NCI-H510A (cell line): ENCODE measurements at places on chromosomes 3 and 15.
A peak's percentile ranks its signal among the peaks of the same experiment; 100 is the strongest.

DNA sequence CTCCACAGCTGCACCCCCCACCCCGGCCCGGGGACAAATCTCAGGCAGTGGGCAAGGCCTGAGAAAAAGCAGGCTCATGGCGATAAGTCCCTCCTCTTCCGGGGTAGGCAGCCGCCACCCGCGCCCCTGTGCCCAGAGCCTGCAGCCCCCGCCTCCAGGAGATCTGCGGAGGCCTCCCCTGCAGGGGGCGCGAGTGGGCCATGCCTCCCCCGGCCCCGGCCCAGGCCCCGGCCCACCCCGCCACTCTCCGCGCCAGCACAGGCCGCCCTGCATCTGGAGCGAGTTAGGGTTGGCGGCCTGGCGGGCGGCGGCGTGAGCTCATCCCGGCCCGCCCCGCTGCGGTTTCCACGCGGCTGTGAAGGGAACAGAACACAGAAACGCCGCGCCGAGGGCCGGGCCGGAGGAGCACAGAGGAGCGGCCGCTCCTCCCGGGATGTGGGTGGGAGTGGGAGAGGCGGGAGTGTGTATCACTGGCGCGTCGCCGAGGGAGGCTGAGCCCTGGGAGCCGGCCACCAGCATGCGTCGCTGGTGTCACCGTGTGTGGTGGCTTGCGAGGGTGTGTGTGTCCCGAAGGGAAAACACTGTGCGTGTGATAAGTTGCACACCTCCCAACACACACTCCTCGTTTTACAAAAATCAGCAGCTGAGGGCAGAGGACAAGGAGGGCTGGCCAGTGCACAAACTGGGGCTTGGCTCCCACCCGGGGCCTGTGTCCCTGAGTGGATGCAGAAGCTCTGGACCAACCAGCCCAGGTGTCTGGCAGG lies 17.2 kb downstream of the MYL3 start:
- DNase-seq, result no peak

- DNase-seq, result no peak
Observed at GRCh38 chr3:104291437-104291851, 1075.3 kb upstream of the ALCAM start.

DNA sequence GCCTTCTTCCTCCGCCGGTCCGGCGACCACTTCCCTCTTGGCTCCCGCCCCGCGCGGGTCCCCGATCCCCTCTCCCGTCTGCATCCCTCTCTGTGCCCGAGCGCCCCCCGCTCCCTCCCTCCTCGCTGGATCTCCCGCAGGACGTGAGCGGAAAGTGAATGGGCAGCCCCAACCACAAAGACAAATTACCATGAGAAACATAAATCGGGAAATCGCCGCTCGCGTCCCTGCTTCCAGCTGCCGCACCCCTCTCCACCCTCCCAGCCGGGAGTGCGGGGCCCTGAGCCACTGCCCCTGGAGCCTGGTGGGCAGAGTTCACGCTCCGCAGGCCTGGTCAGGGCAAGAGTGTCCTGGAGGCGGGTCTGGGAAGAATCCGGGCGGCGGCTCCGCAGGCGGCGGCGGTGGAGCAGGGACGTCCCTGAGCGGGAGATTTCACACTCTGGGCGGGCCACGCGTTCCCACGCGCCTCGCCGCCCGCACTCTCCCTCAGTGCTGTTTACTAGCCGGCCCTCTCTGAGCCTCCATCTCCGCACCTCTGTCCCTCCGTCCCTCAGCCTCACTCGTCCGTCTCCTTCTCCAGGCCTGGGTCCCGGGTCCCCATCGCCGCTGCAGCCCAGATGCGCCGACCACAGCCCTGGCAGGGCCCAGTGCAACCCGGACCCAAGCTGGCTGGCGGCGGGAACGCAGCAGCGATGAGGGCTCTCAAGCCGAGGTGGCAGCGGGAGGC lies 835 bp downstream of the SEMA5B start:
- no peak for DNase-seq

- no peak for DNase-seq
Observed at GRCh38 chr3:154182322-154182922, 61.2 kb downstream of the ARHGEF26 start.

- DNase-seq, result no peak
Observed at GRCh38 chr15:85618956-85619491, 175.7 kb downstream of the KLHL25 start.

DNA sequence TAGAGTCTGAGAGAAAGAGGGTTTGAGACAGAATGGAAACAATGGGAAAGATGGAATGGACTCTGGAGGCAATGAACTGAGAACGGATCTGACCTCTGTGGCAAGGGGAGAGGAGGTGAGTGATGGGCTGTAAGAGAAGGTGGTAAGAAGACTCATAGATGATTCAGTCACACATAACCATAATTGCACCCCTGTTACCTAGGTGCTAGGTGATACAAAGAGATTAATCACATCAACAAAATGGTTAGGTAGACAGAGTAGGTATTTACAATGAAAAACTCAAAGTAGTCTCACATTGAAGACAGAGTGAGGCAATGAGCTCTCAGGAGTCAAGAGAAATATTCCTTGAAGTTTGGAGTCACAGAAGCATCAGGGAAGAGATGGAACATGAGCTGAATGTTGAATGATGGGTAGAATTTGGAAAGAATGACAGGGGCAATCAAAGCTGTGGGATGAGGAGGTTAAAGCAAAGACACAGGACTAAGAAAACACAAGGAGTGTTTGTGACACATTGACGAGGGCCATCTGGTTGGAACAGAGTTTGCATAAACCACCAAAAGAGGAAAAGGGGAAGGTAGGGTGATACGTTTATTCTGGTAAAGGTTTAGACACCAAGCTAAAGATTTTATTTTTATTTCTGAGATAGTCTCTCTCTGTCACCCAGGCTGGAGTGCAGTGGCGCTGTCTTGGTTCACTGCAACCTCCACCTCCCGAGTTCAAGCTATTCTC lies 32.7 kb downstream of the MME start:
- no peak for DNase-seq

DNA sequence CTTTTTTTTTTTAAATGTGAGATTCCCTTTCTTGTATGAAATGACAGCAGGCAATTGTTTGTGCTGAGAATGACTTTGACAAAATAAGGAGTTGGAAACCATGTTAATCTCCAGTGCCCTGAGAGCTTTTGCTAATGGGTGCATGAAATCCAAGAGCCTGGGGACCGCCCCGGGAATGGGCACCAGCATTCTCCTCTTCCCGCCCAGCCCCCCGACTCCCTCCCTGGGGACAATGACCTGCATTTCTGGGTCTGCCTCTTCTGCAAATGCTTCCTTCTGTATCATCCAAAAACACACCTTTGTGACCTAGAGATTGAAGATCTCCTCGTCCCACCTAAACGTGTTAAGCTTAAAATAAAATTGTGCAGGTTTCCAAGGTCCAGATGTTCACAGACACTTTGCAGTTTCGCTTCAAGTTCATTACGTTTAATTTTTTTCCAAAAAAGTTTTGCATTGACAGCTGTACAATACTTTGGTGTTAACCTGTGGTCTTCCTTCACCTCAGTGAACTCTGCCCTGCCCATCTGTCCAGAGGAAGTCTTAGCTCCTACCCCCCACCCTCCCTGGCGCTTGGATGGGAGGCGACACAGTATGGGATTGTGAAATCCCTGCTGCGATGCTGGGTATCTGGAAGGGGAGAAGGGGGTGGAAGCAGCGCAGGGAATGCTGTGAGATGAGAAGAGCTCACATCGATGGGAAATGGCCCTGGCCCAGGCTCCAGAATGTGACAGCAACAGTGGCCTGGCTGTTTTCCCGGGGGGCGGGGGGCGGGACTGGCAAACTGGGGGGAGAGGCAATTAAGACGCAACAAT lies 50.1 kb downstream of the TLE3 start:
- DNase-seq, result no peak

DNA sequence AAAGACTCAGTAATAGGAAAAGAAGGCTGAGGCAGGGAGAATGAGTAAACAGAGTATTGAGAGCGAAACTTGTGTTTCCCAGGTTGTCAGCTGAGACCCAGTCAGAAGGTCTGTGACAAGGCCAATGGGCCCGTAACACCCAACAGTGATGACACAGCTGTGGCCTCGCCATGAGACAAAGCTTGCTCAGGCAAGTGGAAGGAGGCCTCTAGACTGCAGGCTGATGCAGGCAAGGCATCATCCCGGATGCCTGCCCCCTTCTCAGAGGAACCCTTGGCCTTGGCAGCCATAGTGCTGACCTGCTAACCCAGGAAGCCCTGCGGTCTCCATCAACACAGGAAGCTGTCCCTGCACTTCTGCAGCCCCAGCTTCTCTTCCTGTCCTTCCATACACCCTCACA lies 15.4 kb downstream of the RAB6B start:
- DNase-seq, result no peak

DNA sequence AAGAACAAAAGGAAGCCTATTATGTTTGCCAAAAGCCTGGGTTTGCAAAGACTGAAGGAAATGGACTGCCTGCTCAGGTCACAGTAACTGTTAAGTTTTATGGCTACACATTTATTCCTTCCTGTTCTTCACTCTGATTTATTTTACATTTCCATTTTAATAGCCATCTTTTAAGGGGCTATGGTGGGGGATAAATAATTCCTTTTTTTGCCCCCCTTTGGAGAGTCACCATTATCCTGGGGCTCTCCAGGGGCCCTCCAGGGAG lies 53.5 kb upstream of the MYZAP start:
- no peak for DNase-seq

- no peak for DNase-seq
Observed at GRCh38 chr3:125110016-125110875, 54.4 kb upstream of the HEG1 start.

DNA sequence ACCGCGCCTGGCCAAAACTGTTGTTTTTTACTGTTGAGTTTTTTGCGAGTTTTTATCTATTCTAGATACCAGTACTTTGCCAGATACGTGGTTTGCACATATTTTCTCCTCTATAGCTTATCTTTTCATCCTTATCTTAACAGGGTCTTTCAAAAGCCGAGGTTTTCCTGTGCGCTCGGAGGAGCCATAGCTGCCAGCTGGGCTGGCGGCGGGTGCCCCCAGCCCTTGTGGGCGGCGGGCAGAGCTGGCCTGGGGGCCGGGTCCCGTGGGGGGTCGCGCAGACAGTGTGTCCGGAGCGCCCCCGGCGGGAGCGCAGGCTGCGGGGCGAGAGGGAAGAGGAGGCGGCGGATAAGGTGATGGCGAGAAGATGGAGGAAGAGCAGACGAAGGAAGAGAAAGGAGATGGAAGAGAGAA lies 11.1 kb upstream of the EIF4A2 start:
- no peak for DNase-seq

GRCh38 chr3:43346978-43347749 lies 60.8 kb downstream of the SNRK start:
- DNase-seq, result no peak

GRCh38 chr3:45688194-45688881 lies 858 bp upstream of the SACM1L start:
- no peak for DNase-seq

DNA sequence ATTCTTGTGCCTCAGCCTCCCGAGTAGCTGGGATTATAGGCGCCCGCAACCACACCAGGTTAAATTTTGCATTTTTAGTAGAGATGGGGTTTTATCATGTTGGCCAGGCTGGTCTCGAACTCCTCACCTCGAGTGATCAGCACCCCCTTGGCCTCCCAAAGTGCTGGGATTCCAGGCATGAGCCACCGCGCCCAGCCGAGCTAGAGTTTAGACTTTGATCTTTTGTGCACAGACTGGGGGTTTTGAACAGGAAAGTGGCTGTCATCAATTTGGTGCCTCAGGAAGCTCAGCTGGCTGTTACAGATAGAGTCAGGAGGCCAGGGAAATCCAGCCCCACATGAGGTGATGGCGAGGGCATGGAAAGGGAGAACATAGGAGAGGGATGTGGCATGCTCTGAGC lies 19.3 kb upstream of the IREB2 start:
- DNase-seq, result no peak

DNA sequence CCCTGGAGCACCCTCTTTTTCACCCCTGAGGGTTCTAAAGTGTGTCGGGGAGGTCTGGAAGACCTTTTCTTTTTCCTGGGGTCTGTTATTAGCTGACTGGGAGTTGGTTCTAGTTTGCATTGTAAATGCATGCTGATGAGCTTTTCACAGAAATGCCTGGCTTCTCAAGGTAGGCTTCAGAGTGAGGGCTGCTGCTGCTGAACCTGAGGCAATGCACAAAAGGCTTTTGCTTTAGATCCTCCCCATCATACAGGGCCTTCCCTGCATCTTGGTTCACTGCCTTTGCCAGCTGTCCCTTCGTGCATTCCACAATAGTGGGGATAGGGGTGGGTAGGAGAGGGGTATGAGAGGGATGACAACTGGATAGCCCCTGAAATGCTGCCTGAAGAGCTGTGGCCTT lies 46.6 kb downstream of the FAH start:
- DNase-seq, result no peak

GRCh38 chr3:50317300-50317699 lies 5.2 kb downstream of the HYAL2 start:
- peak; percentile 54 for DNase-seq

- DNase-seq, result no peak
Observed at GRCh38 chr3:124552224-124552623, 178.0 kb upstream of the UMPS start.

GRCh38 chr15:74802862-74803447 lies 9.7 kb upstream of the LMAN1L start:
- DNase-seq, result no peak

GRCh38 chr3:161230621-161231171 lies 9.6 kb downstream of the NMD3 start:
- DNase-seq, result no peak

- no peak for DNase-seq
Observed at GRCh38 chr3:63661242-63661641, 8.8 kb downstream of the SNTN start.

DNA sequence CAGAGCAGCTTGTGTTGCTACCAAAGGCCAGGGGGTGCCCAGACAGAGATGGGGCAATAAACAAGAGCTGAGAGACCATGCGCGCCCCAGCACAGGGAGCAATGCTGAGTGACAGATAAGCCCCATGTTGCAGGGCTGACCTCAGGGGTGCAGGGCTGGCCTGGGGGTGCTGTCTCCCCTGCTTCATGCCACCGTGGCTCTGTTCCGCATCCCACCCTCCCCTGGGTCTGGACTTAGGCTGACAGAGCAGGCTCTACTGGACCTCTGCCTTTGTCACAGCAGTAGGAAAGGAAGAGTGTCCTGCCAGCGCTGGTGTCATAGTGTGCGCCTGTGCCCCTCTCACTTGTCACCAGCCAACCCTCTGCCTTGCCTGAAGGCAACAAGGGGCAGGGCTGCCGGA lies 67.4 kb upstream of the IQSEC1 start:
- no peak for DNase-seq

DNA sequence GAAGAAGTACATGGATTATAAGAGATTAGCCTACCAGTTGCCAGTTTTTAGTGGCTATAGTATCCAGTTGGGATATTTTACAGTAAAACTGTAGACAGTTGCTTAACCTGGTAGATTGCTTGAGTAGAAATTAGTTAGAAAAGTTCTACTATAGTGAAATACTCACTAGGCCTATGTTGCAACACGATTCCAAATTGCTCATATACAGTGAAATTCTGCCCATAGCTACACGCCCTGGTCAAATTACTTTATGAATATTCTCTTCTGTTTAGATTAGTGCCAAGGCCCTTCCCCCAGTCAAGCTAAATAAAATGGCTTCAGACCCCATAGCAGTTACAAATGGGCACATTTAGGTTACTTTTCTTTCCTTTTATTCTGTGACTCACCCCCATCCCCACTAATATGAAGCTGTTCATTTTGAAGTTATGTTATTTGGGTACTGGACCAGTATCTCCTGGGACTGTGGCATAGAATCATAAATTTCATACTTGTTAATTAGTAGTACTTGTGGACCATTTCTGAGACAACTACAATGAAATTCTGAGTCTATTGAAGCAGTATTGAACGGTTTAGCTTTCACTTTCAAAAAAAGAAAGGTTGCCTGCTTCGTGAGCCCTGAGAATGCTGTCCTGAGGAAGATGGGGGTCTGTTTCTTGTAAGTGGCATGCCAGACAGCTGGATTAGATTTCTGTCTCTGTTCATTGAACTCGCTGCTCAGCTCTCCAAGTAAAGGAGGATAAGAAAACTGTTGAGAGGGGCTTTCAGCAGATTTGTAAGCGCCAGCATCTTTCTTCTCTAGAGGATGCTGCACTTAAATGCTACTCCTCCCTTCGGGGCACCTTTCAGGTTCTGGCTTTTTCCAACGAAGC lies 65.8 kb upstream of the CFAP20DC start:
- DNase-seq, result no peak
